ENCODE measurements at places on chromosomes 11 and 22.

DNA sequence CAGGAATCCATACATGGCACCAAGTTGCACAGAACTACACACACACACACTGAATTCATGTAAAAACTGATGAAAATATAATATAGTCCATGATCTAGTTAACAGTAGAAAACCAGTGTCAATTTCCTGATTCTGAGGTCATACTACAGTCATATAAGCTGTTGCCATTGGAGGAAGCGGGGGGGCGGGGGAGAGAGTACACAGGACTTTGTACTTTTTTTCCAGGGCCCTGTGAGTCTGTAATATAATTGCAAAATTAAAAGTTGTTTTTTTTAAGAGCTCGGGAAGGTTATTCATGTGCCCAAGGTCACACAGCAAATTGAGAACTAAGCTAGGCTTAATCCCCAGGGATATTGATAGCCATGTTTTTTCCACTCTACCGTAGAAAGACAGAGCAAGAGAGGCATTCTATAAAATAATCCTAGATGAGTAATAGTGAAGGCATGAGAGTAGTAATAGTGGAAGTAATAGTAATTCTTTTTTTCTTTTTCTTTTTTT, 312.3 kb downstream of the MN1 start:
- peak; percentile 32 for DNase-seq

- DNase-seq: no peak
These were observed 6.3 kb upstream of the SEZ6L start for GRCh38 chr22:26162926-26163325.

DNA sequence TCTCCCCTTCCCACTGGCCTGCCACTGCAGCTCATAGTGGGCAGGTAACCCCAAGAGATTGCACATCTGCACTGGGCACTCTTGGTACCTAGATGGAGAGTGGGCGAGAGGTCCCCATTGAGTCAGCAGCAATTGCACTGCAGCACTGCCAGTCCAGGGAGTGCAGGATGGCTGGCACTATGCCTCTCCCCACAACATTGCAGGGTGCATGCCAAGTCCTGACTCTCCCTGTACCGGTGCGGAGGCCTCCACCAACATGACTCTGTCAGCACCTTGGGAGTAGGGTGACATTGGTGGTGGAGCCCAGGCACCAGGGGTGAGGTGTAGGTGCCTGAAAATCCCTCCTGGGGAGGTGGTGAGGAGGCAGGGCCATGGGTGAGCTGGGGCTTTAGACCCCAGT, 82.2 kb downstream of the TRAF6 start:
- no peak for DNase-seq

GRCh38 chr11:8839306-8839956, 71.6 kb upstream of the AKIP1 start:
- DNase-seq: no peak

DNA sequence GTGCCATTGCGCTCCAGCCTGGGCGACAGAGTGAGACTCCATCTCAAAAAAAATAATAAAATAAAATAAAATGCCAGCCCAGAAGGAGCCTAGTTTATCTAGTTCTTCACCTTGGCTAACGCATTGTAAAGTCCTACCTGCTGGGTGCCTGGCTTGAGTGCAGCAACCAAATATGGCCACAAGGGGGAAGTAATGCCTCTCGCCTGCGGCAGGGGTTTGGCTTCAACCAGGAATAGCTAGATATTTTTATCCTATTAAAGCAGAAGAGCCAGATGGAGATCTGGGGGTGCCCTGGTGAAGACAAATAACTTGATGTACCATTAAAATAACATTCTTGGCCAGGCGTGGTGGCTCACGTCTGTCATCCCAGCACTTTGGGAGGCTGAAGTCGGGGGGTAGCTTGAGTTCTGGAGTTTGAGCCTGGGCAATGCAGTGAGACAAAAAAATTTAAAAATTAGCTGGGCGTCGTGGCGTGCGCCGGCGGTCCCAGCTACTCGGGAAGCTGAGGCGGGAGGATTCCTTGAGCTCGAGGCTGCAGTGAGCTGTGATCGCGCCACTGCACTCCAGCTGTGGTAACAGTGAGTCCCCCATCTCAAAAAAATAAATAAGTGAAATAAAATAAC, 20.6 kb upstream of the PLEKHB1 start:
- peak; percentile 4 for DNase-seq

DNA sequence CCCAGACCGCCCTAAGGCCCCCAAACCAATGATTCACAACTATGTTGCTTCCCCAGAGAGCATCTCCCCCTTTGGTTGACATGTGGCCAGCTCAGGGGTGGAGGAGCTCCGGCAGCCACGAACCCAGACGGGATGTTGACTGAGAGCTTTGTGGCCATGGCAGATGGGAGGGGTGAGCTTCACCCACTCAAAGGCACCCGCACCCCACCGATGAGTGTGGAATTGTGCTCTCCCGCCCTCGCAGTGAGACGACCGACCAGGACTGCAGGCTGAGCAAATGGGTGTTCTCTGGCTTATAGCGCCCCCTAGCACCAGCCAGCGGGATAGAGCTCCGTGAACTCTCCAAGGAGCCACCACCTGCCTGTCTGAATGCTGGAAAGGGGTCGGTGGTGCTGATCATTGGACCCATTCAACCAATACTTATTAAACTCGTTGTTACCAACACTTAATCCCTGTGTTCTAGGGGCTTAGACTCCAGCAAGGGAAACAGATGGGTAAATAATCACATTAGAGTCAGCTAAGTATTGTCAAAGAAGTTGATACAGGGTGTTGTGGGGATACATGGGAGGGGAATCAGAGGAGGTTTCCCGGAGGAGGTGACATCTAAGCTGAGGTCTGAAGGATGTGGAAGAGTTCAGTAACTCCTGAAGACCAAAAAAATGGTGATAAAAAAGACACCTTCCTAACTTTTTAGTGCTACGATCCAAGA, 4.5 kb upstream of the TIMP3 start:
- peak; percentile 72 for DNase-seq

DNA sequence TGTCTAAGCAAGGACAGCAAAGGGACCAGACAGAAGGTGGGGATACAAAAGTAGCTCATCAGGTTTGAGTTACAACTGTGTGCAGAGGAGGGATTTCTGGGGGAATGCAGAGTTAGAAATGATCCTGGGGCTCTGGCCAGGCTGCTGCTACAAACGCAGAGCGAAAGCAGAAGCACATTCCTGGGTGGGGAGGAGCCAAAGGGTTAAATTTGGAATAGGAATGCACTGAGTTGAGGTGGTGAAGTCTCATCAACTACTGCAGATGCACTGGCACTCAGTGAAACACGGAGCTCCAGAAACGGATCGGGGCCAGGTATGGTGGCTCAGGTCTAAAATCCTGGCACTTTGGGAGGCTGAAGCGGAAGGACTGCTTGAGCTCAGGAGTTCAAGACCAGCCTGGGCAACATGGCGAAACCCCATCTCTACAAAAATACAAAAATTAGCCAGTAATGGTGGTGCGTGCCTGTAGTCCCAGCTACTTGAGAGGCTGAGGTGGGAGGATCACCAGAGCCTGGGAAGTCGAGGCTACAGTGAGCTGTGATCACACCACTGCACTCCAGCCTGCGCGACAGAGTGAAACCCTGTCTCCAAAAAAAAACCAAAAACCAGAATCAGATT, 3.2 kb downstream of the CHKA start:
- no peak for DNase-seq

GRCh38 chr11:102385085-102386007, 38.3 kb downstream of the BIRC2 start:
- no peak for DNase-seq

GRCh38 chr11:94417386-94417987, 16.3 kb upstream of the GPR83 start:
- DNase-seq: peak; percentile 33

DNA sequence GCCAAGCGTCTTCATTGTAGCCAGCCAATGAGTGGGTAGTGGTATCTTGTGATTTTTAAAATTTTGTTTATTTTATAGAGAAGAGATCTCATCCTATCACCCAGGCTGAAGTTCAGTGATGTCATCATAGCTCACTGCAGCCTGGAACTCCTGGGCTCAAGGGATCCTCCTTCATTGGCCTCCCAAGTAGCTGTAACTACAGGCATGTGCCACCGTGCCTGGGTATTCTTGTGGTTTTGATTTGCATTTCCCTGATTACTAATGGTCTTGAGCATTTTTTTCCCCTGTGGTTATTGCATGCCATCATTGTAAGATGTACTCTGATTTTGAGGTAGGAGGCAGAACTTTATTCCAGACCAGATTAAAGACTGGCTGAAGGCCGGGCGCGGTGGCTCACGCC, 2.4 kb upstream of the DENND6B start:
- DNase-seq: no peak

GRCh38 chr11:5992604-5993251, 5.9 kb upstream of the OR52L1 start:
- DNase-seq: no peak

GRCh38 chr11:62443390-62444235, 24.8 kb downstream of the SCGB1A1 start:
- DNase-seq: no peak

GRCh38 chr11:118198370-118198769, 21.9 kb upstream of the SCN2B start:
- peak; percentile 34 for DNase-seq

DNA sequence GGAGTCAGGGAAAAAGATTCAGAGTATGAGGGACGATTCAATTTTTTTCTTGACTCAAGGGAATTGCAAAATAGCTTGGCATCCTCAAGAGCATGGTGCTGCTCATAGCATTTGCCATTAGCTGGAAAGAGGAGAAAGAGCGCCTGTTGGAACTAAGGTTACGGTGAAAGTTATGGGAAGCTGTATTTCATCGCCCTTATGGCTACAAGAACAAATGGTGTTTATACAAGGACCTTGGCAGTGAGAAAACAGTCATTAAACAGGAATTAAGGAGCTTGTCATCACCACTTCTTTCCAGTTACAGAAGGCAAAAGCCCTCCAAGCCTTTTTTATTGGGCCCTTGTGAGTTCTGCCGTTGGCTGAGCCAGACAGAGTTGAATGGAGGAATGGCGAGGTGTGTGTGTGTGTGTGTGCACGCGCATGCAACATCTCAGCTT, 74.2 kb downstream of the ALX4 start:
- DNase-seq: no peak

DNA sequence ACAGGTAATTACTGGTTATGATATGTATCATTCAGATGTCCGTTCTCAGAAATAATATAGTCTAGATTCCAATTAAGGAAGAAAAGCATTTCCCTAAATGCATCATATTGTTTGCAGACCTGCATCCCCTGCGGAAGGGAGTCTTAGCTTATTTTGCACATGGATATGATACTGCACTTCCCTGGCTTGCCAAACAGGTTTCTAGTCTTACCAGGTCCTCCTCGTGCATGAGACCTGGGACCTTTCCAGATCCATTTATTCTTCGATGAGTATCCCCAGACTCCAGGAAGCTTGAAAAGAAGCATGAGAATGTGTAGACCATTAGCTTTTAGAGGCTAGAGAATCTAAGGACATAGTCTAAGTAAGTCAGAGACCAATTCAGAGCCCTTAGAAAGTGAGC, 30.6 kb downstream of the CYB5R2 start:
- DNase-seq: no peak

DNA sequence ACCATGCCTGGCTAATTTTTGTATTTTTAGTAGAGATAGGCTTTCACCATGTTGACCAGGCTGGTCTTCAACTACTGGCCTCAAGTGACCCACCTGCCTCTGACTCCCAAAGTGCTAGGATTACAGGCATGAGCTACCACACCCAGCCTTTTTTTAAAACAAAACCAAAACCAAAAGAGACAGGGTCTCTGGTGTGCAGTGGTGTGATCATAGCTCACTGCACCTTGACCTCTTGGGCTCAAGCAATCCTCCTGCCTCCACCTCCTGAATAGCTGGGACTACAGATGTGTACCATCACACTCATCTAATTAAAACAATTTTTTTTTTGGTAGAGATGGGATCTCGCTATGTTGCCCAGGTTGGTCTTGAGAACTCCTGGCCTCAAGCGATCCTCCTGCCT, 77.7 kb downstream of the PTPRJ start:
- no peak for DNase-seq

DNA sequence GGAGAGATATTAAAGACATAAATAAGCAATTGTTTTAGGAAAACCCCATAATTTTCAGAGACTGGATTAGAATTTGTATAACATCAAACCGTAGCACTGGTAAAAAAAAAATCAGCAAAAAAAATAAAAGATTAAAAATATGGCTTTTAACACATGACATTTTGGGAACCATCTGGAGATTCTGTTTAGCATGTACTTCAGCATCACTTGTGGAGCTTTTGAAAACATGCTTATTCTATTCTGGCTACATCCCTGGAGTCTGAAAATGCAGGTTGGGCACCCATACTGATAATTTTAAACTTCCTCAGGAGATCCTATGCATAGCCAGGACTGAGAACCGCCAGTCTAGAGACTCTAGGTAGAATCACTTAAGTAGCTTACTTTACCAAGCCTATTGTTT, 1190.9 kb downstream of the LRRC4C start:
- DNase-seq: no peak

GRCh38 chr22:35467681-35468434, 67.9 kb downstream of the MCM5 start:
- no peak for DNase-seq

DNA sequence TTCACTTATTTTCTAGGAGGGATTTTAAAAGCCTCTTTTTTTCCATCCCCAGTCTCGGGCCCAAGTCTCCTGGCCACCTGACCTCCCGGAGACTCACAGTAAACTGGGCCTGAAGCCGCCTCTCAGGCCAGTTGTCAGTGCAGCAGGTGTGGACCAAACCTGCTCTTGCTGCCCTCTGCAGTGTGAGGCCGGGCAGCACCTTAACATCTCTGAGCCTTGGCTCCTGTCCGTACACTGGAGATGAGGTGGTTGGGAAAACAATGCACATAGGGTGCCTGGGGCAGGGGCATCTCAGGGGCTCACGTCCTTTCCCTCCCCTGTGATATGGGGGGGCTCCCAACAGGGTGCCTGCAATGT, 45.1 kb downstream of the PHF21B start:
- DNase-seq: no peak

- no peak for DNase-seq
These were observed 48.2 kb upstream of the CEP295 start for GRCh38 chr11:93613231-93613831.

- no peak for DNase-seq
These were observed 31.7 kb downstream of the PARVB start for GRCh38 chr22:44055805-44056204.

- DNase-seq: no peak
These were observed 612 bp downstream of the GTSE1 start for GRCh38 chr22:46297151-46297812.

- no peak for DNase-seq
These were observed 1445.6 kb downstream of the TBC1D22A start for GRCh38 chr22:48207919-48208535.

DNA sequence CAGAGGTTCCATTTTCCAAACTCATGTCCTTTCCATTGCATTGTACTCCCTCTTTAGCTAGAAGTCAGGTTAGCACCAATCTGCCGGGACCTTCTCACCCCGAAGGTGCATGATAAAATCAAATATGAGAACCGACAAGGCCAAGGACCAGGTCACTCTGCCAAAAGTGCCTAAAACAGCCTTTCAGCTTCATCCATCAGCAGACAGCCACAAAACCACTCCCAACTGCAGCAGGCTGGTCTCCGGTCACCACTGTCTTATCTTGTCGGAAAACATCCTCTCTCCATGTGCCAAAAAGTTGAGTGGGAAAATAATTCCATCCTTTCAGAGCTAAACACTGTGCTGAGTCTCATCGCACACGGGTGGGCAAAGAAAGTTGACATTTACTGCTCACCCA, 1.4 kb downstream of the PI4KA start:
- no peak for DNase-seq

GRCh38 chr11:100141201-100141600, 545.9 kb upstream of the ARHGAP42 start:
- no peak for DNase-seq
